ENCODE measurements at places on chromosomes 5 and 9.

GRCh38 chr9:8456344-8456743 is 656.8 kb upstream of the DMAC1 start:
- DNase-seq = no peak

DNA sequence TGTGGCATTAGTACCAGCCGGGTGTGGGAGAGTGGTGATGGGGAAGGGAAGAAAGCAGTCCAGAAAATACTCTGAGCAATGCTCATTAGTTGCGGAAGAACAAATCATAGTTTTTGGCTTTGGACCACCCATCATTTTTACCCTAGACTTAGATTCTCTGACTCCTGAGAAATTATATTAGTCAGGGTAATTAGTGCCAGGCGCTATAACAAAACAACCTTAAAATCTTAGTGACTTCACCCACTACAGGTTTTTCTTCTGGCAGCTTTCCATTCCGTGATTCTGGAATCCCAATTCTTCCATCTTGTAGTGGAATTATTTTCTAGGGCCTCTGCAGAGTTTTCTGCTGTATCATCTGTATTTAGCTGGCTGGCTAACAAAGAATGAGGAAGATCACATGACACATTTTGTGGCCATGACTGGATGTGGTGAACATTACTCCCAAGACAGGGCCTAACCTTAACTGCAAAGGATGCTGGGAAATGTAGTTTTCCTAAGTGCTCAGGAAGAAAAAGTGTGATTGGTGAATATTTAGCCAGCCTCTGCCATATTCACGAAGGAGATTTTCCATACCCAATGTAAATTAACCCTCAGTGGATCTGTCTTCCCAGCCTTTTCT is 373.0 kb upstream of the MEF2C start:
- DNase-seq = no peak

GRCh38 chr5:139100825-139101224 is 97.3 kb downstream of the SIL1 start:
- DNase-seq = no peak

- DNase-seq = no peak
Observed at GRCh38 chr9:517993-518392, 303.3 kb downstream of the DOCK8 start.

DNA sequence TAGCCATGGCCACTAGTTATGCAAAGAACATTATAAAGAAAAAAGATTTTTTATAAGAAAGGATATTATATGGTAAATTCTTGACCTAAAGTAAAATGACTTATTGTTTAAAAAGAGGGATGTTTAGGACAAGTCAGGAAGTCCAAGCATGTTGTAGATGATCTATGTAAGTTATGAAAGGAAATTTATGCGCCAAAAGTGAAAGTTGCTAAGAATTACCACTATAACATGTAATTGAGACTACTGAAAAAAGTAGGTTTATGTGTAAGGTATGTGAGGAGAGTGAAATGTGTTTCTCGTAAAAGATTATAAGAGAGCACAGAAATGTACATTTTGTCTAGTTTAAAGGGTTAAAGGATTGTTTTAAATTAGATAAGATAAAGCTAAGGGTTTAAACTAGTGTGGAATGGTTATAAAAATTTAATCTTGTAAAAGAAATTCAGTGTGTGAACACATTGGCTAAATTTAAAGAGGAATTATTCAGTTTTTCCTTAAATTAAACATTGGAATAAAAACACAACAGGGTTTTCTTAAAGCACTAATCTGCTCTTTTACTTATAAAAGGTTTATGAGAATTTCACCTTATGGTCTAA is 1100.4 kb upstream of the EDIL3 start:
- DNase-seq = no peak

GRCh38 chr5:7015586-7016256 is 302.5 kb downstream of the TENT4A start:
- DNase-seq = no peak

- no peak for DNase-seq
Observed at GRCh38 chr5:5018578-5018970, 121.6 kb upstream of the ADAMTS16 start.

- no peak for DNase-seq
Observed at GRCh38 chr9:91348191-91348807, 13.4 kb downstream of the AUH start.

DNA sequence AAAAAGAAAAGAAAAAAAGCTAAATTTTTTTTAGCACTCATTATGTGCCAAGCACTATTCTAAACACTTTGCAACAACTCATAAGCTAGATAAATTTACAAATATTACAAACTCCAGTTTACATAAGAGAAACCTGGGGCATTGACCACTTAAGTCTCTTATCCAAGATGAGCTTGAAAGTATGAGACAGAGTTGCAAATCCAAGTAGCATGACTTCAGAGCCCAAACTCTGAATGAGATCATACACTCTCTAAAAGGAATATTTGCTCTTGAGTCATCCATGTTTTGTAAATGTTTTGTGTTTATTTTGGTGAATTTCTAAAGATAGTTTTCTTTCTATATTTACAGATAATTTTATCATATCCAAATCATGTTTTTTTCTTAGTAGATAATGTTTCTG is 4.0 kb upstream of the SHOC1 start:
- no peak for DNase-seq

GRCh38 chr9:16640649-16641048 is 229.8 kb downstream of the BNC2 start:
- no peak for DNase-seq

GRCh38 chr5:144464306-144464705 is 293.6 kb downstream of the KCTD16 start:
- DNase-seq = no peak

GRCh38 chr9:134046894-134047681 is 20.7 kb downstream of the BRD3 start:
- no peak for DNase-seq

GRCh38 chr5:94749042-94749441 is 130.6 kb downstream of the SLF1 start:
- no peak for DNase-seq

- DNase-seq = no peak
Observed at GRCh38 chr5:57486027-57486602, 3.5 kb upstream of the ACTBL2 start.

GRCh38 chr9:93633492-93634221 is 57.3 kb downstream of the PHF2 start:
- no peak for DNase-seq

- DNase-seq = no peak
Observed at GRCh38 chr9:76634356-76635054, 129.7 kb upstream of the PCA3 start.

- no peak for DNase-seq
Observed at GRCh38 chr5:109421956-109422355, 12.2 kb upstream of the PJA2 start.

DNA sequence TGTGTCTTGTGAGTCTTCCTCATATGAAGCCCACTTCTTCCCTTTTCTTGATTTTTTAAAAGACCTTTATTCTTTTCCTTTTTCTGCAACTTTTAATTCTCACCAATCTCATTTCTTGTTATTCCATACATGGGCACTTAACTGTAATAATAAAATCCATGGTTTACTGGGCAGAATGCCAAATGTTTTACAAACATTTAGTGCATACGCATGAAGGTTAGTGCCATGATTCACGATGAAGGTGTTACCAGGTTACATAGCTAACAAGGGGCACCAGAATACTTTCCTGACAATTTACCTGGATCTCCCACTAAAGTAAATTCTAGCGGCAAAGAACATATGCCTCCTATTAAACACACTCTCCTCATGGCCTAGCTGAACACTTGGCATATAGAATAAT is 28.5 kb downstream of the MAN2A1 start:
- DNase-seq = no peak

DNA sequence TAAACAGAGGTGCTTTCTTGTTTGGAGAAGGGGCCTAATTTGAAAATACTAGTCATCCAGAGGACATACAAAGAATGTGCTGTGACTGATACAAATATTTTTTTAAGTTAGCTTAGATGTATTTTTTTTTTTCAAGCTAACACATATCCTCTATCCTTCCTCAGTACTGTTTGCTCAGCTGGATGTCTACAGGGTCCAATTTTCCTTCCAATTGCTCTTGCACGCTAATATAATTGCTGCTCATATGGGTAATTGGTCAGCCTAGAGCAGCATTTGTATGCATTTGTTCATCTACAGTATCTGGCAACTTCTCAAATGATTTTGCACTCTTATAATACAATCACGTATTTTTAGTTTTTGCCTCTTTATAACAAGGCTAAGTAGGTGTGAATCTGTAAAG is 84.7 kb downstream of the ZDHHC21 start:
- DNase-seq = no peak

DNA sequence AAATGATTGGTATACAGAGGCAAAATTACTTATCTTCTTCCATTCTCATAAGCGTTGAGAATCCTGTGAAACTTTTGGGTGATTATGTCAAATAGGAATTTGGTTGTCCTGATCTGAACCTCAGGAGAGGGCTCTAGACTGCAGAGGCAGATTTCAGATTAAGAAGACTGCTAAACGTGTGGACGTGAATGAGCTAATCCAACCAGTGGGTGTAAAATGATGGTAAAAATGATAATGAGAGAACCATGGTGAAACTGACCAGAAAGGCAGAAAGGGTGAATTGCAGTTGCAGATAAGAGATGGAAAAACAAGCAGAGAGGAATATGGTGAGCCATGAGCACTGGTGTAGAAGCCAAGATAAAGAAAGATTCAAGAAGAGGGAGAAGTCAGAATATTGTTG is 1200.2 kb upstream of the CDH6 start:
- no peak for DNase-seq

DNA sequence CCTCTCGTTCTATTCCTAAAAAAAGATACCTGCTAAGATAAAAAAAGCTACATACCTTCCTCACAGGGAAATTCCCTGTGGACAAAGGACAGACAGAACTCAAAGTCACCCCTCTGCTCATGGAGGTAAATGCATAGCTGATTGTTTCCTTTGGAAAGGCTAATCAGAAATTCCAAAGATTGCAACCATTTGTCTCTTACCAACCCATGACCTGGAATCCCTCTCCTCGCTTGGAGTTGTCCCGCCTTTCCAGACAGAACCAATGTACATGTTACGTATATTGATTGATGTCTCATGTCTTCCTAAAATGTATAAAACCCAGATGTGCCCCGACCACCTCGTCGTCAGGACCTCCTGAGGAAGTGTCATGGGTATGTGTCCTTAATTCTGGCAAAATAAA is 49.2 kb upstream of the LIFR start:
- no peak for DNase-seq

GRCh38 chr5:171435908-171436307 is 16.5 kb downstream of the FGF18 start:
- DNase-seq = no peak

DNA sequence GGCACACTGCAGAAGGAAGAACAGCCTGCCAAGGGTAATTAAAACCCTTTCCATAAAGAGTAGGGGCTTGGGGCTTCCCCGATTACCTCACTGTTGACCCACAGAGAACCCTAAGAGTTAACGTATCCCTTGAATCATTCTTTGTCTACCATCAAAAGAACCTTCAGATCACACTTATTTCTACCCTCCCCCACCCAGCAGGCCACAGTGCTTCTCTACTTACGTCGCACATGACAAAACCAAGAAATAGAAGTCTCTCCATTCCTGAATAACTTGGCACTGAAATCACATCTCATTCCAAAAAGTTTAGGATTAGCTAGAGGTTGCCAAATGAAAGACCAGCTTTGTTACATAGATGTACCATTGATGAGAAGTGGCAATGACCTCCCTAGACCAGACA is 268.7 kb upstream of the GAS1 start:
- no peak for DNase-seq

GRCh38 chr5:135484674-135485086 is 32.5 kb upstream of the TIFAB start:
- DNase-seq = no peak

- no peak for DNase-seq
Observed at GRCh38 chr5:58187432-58188261, 272.2 kb downstream of the PLK2 start.

- DNase-seq = no peak
Observed at GRCh38 chr5:61281686-61282085, 50.4 kb upstream of the ZSWIM6 start.

GRCh38 chr5:159031513-159031912 is 68.2 kb downstream of the EBF1 start:
- DNase-seq = no peak

DNA sequence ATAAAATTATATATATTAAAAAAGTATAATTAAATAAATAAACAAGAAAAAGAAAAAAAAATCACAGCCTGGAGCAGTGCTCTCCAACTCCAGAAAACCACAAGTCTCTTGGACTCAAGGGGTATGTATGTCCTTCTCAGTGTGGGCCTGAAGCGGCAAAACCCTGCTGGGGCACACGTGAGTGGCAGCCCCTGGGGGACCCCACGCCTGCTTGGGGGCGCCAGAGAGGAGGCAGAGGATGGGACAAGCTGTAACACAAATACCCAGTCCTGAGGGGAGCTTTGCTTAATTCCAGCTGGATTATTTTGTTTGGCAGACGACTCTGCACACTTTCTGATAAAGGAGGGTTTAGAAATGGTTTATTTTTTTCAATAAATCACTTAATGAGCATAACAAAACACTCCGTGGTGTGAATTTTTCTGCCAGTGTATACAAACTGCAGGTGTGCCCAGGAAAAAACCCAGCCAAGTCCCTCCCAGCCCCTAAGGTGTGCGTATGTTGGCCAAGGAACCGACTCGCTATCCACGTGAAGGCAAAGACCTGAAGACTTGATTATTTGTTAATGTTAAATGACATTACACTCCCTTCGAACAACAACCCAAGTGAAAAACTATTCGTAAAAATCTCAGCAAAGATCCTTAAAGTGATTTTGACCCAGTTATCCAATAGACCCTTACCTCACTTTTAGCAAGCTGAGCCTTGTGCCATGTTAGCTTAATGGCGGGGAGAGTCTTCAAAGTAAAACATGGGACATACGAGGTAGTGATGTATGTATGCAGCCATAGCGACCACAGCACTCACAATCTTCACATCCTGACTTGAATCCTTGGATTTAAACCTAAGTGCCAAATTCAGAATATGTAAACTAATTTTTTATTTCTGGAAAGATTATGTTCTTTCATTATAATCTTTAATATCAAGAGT is 32.9 kb downstream of the ANKH start:
- DNase-seq = no peak

DNA sequence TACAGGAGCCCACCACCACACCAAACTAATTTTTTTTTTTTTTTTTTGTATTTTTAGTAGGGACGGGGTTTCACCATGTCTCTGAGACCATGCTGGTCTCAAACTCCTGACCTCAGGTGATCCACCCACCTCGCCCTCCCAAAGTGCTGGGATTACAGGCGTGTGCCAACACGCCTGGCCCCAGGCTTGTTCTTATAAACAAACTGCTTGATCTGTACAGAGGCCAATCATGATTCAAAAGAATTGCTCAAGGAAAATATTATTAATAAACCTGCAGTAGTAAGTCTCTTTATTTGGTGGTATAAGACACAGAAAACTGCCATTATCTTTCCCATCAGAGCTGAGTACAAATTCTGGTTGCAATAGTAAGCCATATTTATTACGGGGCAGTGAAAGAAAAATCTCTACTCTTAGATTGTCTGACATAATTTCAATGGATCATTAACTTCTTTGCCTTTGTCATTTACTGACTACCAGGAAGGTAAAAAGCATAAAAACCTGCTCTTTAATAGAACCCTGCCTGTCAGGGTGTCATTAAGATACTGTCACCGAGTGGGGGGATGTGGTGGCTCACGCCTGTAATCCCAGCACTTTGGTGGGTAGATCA is 33.3 kb downstream of the RASEF start:
- DNase-seq = no peak

GRCh38 chr5:10030219-10030831 is 219.4 kb downstream of the ATPSCKMT start:
- DNase-seq = no peak

Measured in naive thymus-derived CD4-positive, alpha-beta T cell (primary cell).